ENCODE measurements at places on chromosomes 13 and 19. TPM values are rescaled to one million over a fixed set of nuclear protein-coding genes. Genes with fewer than 3 reads are reported as not detected.

Gene CEACAM21
- total RNA-seq, result not detected

Gene MYO9B
- 69.4 TPM for total RNA-seq

Gene ZNF541
- not detected for total RNA-seq

Gene TLE2
- 9.4 TPM for total RNA-seq

Gene KIR3DL1
- total RNA-seq, result not detected

Gene FRY
- total RNA-seq, result 6.7 TPM

Gene KRTDAP
- total RNA-seq, result not detected

Gene COX7A1
- total RNA-seq, result 1.0 TPM

Gene FFAR3
- not detected for total RNA-seq

Gene ZNF569
- 5.0 TPM for total RNA-seq

Gene PRR22
- 1.4 TPM for total RNA-seq

Gene DENND1C
- 4.6 TPM for total RNA-seq

Gene BSG
- 838 TPM for total RNA-seq

Gene DACH1
- 1.2 TPM for total RNA-seq

Gene FXYD7
- total RNA-seq, result not detected

Gene NOTCH3
- 32.8 TPM for total RNA-seq

Gene ZNF790
- 3.6 TPM for total RNA-seq

Gene NCR1
- not detected for total RNA-seq

Gene ZNF625
- 5.5 TPM for total RNA-seq

Gene GPR12
- total RNA-seq, result not detected

Gene MYADM
- 70.0 TPM for total RNA-seq

Gene RASAL3
- not detected for total RNA-seq

Gene CPB2
- total RNA-seq, result not detected

Gene IGFL3
- total RNA-seq, result not detected

Gene ZNF227
- 5.7 TPM for total RNA-seq

Gene SPRED3
- total RNA-seq, result 4.3 TPM

Gene GPR4
- not detected for total RNA-seq

Gene GATAD2A
- 90.7 TPM for total RNA-seq

Gene MBD3
- 130 TPM for total RNA-seq

Gene ZNF709
- total RNA-seq, result 2.0 TPM

Gene C19orf73
- 4.6 TPM for total RNA-seq

Gene KCNRG
- total RNA-seq, result not detected

Gene ZNF66
- total RNA-seq, result 2.9 TPM

Gene ENOX1
- 1.5 TPM for total RNA-seq

Gene ZSCAN4
- not detected for total RNA-seq

Gene DAND5
- not detected for total RNA-seq

Gene BORCS8
- total RNA-seq, result 30.5 TPM

Gene MAG
- total RNA-seq, result not detected

Gene AMH
- total RNA-seq, result not detected

Gene WDR18
- 54.6 TPM for total RNA-seq

Gene ONECUT3
- not detected for total RNA-seq
